Adrenal gland (tissue), 19 donors: ENCODE measurements at places on chromosomes 5 and 9.

GRCh38 chr5:176180781-176181180 lies 57.4 kb upstream of the SIMC1 start:
- no peak for DNase-seq

DNA sequence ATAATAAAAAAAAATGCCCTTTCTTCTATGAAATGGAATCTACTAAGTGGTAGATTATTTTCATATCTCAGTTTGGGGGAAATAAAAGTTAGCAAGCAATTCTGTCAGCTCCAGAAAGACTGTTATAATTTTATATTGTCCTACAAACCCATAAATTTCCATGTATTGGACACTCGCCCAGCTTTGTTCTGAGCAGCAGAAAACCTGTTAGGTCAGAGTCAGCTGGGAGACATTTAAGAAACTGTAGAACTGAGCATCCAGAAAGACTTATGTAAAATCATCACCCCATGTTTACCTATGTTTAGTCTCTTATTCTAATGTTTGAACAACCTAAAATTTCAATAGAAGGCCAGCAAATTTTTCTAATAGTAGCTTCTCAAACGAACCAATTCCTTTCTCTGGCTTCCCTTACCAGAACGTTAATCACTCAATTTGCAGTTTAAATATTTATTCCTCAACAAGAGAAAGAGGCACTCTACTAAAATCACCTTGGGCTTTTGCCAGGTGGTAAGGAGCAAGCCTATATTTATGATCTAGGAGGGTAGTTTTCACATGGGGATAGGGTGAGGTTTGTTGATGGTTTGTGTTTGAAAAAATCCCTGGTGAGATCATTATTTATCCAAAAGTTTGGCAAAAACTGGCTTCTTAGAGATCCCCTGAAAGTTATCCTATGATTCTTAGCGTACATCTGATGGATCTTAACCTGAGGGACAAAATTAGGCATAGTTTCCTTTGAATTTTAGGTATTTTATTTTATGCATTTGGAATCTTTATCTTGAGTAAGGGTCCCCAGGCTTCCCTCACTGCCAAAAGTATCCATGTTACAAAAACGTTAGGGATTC lies 34.4 kb downstream of the MACROH2A1 start:
- DNase-seq, result no peak

DNA sequence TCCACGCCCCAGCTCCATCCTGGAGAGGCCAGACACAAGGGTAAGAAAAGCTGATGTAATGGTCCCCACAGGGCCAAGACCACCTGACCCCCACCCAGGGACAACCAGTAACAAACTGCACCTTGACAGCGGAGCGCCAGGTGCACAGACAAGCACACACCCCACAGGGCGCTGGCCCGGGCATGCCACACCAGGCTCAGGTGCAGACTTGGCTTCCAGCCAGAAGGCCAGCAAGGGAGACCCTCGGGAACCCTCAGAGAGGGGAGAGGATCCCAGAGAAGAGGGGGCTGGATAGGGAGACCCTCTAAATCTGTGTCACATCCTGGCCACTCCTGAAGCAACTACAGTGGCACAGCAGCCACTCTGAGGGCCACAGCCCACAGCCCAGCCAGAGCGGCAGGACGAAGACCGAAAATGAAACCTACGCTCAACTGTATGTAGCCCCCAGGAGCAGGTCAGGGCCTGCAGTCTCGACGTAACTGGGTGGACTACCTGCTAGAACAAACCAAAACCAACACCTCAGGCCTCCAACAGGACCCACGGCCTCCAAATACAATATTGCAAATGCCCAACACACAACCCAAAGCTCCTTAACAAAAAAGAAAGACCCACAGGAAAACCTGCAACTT lies 18.5 kb downstream of the CAMSAP1 start:
- peak; percentile 48 for DNase-seq

DNA sequence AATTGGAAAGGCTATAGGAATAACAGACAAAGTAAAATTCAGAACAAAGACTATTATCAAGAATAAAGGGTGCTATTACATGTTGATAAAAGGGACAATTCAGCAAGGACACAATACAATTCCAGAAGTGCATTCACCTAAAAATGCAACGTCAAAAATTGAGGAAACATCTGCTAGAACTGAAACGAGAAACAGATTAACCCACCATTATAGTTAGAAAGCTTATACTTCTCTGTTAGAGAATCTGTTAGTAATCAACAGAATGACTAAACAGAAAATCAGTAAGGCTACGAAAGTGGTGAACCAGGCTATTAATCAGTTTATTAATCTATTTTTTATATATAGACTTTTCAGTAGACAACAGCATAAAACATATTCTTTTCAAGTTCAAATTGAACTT lies 14.8 kb downstream of the FCN1 start:
- no peak for DNase-seq

- DNase-seq, result no peak
These were observed 173.9 kb downstream of the GNAQ start for GRCh38 chr9:77857513-77858259.

DNA sequence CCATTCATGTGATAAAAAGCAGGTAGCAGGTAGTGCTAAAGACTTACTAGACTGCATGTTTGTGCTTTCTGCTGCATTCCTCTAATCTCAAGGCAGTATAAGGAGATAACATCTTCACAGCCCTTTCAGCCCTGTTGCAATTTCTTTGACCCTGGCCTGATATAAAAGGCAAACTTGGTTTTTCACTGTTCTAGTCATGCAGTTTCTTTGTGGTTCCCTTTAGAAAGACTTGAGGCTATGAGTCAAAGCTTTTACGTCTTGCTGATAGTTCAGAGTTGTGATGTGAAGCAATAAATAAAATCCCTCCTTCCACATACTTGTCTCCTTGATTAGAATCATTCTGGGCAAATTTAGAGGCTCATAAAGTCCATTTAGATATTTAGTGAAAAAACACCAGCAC lies 88.6 kb upstream of the CDKN2B start:
- DNase-seq, result no peak

DNA sequence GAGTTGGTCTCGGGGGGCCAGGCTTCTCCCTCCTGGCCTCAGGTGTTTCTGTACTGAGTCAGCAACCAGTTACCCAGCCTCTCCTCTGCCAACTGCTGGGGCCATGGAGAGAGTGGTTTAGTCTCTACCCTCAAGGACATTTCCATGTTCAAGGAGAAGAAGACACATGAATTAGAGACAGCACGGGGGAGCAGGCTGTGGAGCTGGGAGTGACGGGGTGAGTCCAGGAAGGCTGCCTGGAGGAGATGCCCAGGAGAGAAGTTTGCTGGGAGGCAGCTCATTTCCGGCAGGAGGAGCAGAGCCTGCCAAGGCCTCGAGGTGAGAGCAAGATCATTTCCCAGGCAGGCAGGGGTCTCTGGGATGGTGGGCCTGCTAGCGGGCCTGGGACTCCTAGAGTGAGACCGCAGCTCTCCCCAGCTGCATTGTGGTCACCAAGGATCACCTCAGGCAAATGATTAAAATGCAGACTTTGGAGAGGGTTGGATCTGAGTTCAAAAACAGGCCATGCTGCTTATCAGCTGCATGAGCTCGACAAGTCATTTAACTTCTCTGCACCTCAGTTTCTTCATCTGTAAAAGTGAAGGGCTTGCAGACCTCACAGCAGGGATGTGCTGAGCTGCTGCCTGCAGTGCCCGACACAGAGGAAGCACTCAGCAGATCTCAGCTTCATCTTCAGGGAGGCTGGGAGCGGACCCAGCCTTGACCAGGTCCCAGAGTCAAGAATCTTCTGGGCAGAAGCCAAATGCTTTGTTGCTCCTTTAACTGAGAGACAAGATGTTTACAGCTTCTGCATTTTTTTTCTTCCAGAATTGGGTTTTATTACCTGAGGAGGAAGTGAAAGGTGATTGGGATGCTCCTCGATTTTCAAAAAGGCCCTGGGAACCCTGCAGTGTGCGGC lies 35.2 kb downstream of the NEK6 start:
- no peak for DNase-seq

DNA sequence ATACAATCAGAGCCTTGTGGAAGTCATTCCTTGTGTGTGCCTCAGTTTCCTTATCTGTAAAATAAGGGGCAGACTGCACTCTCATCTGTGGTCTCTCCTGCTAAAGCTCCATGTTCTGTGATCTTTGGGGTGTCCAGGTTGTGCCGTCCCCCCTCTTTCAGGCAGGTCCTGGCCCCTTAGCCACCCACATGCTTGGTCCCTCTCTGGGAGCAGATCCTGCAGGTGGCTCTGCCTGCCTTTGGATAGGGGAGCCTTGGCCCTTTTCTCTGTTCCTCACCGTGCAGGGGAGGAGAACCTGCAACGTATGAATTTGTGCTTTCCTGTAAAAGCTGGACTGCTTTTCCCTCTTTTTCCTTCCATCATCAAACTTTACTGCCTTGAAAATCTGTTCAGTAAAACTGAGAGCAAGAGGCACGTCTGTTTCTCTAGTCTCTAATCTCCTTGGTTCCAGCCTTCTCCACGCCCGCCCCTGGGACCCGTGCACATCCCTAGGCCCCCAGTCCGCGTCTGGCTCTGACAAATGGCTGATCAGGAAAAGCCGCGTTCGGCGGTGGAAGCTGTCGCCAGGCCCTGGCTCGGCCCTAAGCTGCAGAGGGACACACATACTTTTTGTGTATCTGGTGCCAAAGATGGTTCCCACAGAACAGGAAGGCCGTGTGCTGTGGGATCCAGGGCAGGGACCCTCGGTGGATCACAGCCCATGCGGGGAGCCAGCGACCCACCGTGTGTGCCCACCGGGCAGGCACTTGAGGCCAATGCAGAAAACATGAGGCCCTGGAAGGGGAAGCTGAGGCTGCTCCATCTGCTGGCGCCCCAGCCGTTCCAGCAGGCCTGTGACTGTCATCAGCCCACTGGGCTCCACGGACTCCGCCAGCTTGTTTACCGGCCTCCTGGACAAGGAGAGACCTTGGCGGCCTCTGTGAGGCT lies 43.4 kb upstream of the COL5A1 start:
- no peak for DNase-seq

DNA sequence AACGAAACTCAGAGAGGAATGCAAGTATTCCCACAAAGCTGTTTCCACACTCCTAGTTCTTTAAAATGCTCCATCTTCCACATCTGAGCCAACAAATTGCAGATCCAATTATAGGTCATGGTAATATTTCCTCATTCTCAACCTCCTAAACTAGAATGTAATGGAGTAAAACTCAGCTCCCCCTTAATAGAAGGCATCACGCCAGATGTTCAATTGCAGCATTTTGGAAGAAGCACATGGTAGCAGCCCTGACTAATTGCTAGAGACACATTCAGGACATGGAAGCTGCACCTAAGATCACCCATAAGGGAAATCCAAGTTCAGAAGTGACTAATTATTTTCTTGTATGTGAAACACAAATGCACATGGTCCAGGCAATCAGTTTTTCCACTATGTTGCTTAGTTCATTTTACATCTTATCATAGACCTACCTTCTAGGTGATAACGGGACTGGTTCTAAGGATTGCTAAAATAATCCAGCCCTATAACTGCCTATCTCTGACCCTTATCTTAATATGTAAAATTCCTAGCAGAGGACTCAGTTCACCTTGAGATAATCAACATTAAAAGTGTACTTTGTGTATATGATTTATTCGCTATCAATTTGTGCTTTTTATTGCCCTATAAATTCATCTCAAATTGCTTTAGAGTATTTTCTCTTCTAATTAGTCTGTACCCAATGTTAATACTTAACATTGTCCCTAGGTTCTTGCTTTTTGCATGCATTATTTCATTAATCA lies 75.1 kb downstream of the GABRB2 start:
- DNase-seq, result no peak

GRCh38 chr5:160548949-160549645 lies 127.4 kb downstream of the PTTG1 start:
- DNase-seq, result no peak

DNA sequence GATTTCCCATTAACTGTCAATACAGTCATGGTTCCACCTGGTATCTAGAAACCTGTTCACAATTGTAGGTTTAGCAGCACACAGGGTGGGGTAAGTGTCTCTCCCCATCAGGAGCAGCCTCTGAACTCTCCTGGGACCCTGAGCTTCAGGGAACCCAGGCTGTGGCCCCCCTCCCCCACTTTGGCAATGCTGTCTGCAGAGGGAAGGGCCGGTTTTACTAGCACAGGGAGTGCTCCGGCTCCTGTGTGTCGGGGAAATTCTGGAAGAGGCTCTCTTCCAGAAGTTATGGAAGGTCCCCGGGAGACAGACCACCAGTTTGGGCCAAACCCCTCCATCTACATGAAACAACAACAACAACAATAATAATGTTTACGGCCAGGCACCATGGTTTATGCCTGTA lies 9.9 kb downstream of the DAB2IP start:
- no peak for DNase-seq

DNA sequence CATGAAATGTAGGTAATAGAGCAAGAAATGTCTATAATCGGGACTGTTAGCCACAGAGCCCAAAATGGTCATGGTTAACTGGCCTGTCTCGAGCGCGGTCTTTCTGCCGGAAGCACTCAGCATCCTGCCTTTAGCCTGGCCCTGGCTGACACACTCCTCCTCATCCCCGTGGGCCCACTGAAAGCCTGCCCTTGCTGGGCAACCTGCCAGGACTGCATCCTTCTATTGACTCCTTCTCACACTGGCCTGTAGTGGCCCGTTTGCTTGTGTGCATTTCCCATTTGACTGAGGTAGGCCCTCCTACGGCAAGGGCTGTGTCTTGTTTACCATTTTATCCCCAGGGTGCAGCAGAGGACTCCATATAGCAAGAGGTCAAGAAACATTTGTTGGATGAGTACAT lies 215.7 kb downstream of the ATPSCKMT start:
- DNase-seq, result no peak

DNA sequence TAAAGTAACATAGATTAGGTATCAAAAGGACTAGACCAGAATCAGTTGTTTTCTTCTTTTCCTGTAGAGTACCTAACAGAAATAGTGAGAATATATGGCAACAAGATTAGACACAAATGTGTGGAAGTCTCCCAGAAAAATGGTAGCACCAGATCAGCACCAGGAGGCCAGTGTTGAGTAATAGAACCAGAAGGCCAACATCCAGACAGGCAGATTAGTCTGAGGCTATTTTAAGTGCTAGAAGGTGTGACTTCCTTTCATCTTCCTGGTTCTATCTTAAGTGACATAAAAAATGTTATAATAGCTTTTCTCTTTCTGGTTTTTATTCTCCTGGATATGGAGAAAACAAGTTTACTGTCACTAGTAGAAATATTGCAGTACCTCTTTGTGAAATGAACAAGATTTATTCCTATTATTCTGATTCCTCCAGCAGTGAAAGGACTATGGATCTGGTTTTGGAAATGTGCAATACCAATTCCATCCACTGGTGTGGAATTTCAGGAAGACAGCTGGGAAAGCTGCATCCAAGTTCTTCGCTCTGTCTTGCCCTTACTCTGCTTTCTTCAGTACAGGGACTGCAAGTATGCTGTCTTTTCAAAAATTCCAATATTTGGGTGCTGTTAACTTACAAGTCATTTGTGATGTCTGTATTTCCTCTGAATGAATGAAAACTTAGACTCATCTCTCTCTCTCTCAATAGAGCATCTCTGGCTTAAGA lies 39.1 kb downstream of the SHLD3 start:
- no peak for DNase-seq

DNA sequence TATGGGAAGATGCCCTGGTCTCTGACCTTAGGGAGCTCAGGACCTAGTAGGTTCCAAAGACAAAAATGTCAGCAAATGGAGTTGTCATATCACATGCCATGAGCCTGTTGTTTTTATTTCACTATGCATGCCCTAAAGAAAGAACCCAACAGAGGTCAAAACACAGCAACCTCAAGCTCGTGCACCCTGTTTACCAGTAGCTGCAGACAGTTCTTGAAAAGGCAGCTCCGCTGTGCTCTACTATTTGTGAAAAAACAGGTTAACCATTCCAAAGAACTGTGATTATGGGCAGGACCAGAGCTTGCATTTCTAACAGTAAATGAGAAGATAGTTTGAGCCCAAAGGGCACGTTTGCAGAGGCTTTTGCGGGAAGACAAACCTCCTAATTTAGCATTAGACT lies 22.8 kb downstream of the ITK start:
- no peak for DNase-seq

- DNase-seq, result no peak
These were observed 2.5 kb downstream of the CENPP start for GRCh38 chr9:92328225-92328624.
